ENCODE measurements at places on chromosomes 3 and 15. TPM values are rescaled to one million over a fixed set of nuclear protein-coding genes. Genes with fewer than 3 reads are reported as not detected.

CFAP44 gene
- total RNA-seq = 3.7 TPM

CHRNA7 gene
- 4.4 TPM for total RNA-seq

REC114 gene
- total RNA-seq = not detected

KLHL24 gene
- total RNA-seq = 17.7 TPM

SV2B gene
- 0.07 TPM for total RNA-seq

SLC12A8 gene
- total RNA-seq = 9.1 TPM

ZNF197 gene
- 17.5 TPM for total RNA-seq

CYP11A1 gene
- 1.7 TPM for total RNA-seq

KLF15 gene
- 10.8 TPM for total RNA-seq

ARL6IP5 gene
- 15.5 TPM for total RNA-seq

GRCh38 chr15:54839379-54839778 is 357.4 kb downstream of the RSL24D1 start:
- DNase-seq = no peak
- H3K4me3 ChIP-seq = no peak overlapping the region
- no peaks in the 10 kb centered on the region for H3K36me3 ChIP-seq
- no peak overlapping the region for H3K27ac ChIP-seq
- H3K27me3 ChIP-seq = no peaks in the 10 kb centered on the region

DNA sequence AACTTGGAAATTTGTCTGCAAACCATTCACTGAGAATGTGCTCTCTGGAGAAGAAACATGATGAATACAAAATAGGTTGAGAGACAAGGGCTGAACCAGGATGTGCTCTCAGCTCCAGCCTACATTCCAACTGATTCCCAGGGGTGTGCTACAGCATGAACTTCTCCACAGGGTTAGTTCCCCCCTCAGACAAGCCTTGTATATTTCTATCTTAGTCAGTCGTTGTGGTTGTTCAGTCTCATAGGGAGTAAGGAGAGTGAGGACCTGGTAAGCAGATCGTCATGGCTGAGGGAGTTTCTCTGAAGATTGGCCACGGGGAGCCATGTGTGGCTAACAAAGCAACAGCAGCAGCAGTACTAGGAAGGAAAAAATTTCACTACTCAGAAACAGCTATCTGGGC is 919.7 kb upstream of the CADM2 start:
- no peak for DNase-seq
- H3K4me3 ChIP-seq = no peak overlapping the region
- no peaks in the 10 kb centered on the region for H3K4me1 ChIP-seq
- peaks cover 8% of the 10 kb centered on the region for H3K36me3 ChIP-seq

- no peaks in the 10 kb centered on the region for H3K4me1 ChIP-seq
- no peak overlapping the region for H3K4me3 ChIP-seq
- H3K27me3 ChIP-seq = no peaks in the 10 kb centered on the region
- no peak overlapping the region for H3K27ac ChIP-seq
- DNase-seq = no peak
These were observed 51.9 kb upstream of the TMC3 start for GRCh38 chr15:81425905-81426304.

DNA sequence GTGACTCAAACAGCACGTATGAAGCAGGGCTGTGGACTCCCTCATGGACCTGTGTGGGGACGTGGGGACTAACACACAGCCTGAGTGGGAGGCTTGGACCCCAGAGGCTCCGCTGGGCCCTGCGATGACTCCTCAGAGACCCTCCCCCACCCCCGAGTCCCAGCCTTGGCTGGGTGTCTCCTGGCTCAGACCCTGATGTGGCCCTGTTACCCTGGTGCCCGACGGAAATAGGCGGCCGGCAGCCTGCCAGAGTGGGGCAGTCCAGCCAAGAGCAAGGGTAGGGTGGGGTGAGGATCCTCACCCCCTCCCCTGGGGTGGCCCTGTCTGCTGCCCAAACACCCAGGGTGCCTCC is 15.3 kb downstream of the TNK2 start:
- H3K36me3 ChIP-seq = no peaks in the 10 kb centered on the region
- H3K27me3 ChIP-seq = no peaks in the 10 kb centered on the region
- H3K4me3 ChIP-seq = no peak overlapping the region
- no peaks in the 10 kb centered on the region for H3K4me1 ChIP-seq

DNA sequence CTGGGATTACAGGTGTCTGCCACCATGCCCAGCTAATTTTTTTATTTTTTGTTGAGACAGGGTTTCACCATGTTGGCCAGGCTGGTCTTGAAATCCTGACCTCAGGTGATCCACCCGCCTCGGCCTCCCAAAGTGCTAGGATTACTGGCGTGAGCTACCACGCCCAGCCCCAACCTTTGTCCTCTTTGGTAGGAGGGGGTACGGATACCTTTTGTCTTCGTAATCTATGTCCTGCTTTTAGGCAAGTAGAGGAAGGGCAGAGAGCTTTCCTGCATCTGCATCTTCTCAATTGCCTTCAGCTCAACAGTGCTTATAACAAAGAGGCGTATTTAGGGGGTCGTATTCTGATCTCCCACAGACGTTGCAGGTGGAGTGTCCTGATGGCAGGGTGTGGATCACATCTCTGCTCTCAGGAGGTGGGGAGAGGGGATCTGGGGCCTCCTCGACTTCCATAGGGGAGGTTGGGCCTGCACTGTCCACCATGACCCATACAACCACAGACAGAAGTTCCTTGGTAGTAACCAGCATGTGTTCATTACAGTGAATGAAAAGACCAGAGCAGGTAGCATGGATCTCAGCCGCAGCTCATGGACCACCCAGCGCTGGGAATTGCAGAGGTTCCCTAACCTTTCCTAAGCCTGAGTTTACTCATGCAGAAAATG is 21.4 kb upstream of the KCTD6 start:
- no peak for DNase-seq
- H3K4me1 ChIP-seq = peaks cover 6% of the 10 kb centered on the region
- H3K27me3 ChIP-seq = no peaks in the 10 kb centered on the region
- H3K27ac ChIP-seq = no peak overlapping the region
- no peaks in the 10 kb centered on the region for H3K36me3 ChIP-seq
- no peak overlapping the region for H3K4me3 ChIP-seq

DNA sequence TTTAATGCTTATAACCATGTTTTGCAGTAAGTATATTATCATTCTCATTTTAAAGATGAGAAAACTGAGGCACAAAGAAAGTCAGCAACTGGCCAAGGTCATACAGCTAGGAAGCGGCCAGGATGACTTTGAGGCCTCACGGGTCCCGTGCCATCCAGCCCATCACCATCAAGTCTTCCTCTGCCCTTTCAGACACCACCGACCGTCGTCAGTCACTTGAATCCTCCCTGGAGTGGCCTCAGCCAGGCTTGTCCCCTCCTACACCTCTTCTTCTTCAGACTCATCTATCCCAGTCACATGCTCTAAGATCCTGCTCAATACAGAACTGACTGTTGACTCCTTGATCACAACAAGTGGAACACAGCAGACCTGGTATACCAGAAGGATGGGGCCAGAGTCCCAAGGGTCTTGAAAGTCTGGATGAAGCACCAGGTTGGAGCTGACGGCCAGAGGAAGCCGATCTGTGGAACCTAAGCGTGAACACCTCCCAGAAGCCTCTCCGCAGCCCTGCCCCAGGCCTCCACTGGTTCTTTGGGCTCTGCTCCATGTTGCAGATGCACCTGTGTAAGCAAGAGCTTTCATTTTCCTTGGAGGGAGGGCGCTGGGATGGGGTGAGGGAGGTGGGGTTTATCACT is 22.1 kb downstream of the ITGA11 start:
- H3K27ac ChIP-seq = no peak overlapping the region
- no peaks in the 10 kb centered on the region for H3K4me1 ChIP-seq
- peak; percentile 18 for DNase-seq
- no peaks in the 10 kb centered on the region for H3K27me3 ChIP-seq

DNA sequence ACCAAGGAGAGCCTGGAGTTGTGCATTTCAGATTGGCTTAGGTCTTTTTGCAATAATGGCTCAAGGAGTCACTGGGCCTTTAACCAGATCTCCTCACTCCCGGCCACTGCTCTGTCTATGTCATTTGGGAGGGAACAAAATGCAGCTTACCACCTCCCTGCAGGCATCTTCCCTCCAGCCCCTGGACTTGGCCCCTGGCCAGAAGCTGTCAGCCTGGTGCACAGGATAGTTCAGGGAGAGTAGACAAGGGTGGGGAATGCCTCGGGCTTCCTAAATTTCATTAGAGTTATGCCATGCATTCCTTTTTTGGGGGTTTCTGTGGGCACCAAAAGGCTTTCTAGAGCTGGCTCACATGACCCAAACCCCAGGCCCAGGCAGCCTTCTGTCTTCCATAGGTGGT is 70.2 kb upstream of the HRH1 start:
- no peaks in the 10 kb centered on the region for H3K4me1 ChIP-seq
- H3K27me3 ChIP-seq = no peaks in the 10 kb centered on the region
- H3K4me3 ChIP-seq = no peak overlapping the region
- no peaks in the 10 kb centered on the region for H3K36me3 ChIP-seq
- no peak overlapping the region for H3K27ac ChIP-seq

DNA sequence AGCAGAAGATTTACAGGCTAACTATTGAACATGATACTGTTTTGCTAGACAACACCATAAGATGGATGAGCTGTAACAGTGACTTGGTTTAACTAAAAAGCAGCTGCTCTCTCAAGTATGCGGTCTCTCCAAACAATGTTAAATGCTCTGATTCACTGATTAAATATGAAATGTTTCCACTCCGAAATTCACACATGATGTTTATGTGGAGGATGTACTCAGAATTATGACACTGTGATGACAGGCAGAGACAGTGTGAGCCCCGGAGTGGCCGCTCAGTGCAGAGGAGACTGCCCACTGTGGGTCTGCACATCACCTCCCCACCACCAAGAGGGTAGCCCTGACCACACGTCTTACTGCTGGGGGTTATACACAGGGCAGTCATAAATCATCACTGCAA is 83.9 kb upstream of the MEX3B start:
- H3K4me1 ChIP-seq = no peaks in the 10 kb centered on the region
- H3K27me3 ChIP-seq = no peaks in the 10 kb centered on the region
- no peak overlapping the region for H3K4me3 ChIP-seq
- no peak overlapping the region for H3K27ac ChIP-seq
- DNase-seq = no peak

GRCh38 chr3:31508452-31509146 is 24.1 kb upstream of the STT3B start:
- no peaks in the 10 kb centered on the region for H3K4me1 ChIP-seq
- no peak overlapping the region for H3K4me3 ChIP-seq
- no peaks in the 10 kb centered on the region for H3K27me3 ChIP-seq
- H3K27ac ChIP-seq = no peak overlapping the region
- DNase-seq = no peak

DNA sequence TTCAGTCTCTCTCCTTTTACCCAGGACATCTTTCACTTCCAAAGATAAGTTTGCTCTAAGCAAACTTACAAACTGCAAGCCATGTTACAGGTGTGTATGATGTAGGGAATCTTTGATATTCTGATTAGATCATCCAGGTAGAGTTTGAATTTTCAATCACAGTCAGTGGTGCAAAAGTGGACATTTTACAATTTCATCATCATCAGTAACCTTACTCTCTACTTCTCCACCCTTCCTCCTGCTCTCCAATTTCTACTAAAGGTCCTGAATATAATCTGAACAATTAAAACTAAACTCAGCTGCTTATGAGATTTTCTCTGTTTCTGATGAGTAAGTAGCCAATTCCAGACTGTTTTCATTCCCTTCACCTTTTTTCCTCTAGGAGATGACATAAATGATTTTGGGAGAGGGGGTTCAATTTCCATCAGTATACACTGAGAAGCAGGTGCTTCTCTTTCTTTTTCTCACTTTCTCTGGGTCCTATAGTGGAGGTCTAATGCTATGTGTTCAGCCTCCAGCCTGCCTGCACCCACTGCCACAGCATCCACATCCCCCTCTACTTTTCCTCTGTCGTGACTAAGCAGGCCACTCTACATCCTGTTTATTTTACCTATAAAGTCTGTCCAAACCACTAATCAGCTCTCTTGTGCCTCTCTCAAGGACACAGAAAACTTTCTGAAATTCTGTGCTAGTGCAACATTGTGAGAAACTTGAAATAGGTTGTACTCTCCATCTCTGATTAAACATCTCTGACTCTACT is 27.6 kb downstream of the SUCNR1 start:
- no peak for DNase-seq
- H3K27me3 ChIP-seq = no peaks in the 10 kb centered on the region
- no peak overlapping the region for H3K4me3 ChIP-seq
- H3K36me3 ChIP-seq = no peaks in the 10 kb centered on the region
- H3K4me1 ChIP-seq = no peaks in the 10 kb centered on the region

DNA sequence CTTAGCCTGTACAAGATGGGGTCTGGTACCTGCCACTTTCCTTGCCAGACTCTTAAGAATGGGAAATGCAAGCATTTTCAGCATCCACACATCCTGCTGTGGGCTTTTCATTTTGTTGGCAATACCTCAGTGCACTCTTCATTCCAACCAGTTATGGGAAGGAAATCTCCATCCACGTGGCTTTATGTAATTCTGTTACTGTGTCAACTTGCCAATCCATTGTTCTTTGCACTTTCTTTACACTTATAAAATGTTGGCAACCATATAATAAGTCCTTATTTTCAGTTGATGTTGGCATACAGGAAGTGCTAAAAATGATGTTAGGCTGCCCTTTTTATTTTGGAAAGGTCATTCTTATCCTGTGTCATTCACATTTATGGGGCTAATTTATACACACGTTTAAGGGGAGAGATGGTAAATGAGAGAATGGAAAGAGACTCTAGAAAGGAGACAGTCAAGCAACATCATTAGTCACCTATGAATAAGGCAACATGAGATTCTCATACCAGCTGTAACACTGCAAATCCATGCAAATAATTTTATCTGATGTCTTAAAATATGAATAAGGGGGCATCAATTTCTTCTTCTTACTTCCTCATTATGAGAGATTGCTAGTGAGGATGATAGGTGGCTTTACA is 238.7 kb downstream of the CHST2 start:
- no peak overlapping the region for H3K27ac ChIP-seq
- H3K4me3 ChIP-seq = no peak overlapping the region
- no peaks in the 10 kb centered on the region for H3K4me1 ChIP-seq
- H3K36me3 ChIP-seq = no peaks in the 10 kb centered on the region
- DNase-seq = no peak

DNA sequence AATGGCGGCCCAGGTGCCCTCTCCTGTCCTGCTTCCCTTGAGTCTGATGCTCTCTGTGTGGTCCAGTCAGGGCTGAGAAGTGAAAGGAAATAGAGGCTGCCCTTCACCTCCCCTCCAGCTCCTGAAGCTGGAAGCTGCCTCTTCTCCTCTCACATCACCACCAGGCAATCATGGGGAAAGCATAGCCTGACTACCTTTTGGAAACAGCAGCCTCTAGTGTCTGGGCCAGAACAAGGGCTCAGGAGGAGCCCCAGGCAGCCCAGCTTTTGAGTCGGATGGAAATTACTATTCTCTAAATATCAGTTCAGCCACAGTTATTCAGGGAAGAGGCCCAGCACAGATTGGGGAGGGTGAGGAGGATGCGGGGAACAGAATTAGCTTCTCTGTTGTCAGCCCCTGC is 43.3 kb upstream of the CCDC174 start:
- H3K36me3 ChIP-seq = peaks cover under 1% of the 10 kb centered on the region
- peaks cover 2% of the 10 kb centered on the region for H3K27me3 ChIP-seq

All from H9 (cell line).